Right forelimb (tissue), 1 donor: ENCODE measurements at places on chromosomes 16 and 17.

- no peak for DNase-seq
These were observed 142.3 kb upstream of the ZFHX3 start for GRCh38 chr16:73190256-73190655.

GRCh38 chr17:47878203-47879027 is 17.6 kb upstream of the SP2 start:
- DNase-seq: no peak

GRCh38 chr17:64653325-64653984 is 8.7 kb downstream of the SMURF2 start:
- DNase-seq: no peak

- no peak for DNase-seq
These were observed 80.8 kb upstream of the HSBP1 start for GRCh38 chr16:83727018-83727417.

- no peak for DNase-seq
These were observed 17.1 kb downstream of the RAI1 start for GRCh38 chr17:17698371-17698770.

DNA sequence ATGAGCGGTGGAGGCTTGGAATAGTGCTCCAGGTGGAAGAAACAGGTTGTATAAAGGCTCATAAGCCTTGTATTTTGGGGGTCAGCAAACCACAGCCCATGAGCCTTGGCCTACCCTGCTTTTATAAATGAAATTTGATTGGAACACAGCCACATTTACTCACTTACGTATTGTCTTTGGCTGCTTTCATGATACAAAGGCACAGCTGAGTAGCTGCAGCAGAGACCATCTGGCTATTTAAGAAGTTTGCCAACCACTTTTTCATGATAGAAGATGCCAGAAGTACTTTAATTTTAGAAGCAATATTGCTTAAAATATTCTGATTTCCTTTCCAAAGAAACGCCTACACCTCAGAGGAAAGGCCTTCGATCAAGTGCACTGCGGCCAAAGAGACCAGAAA is 73.8 kb downstream of the C17orf58 start:
- DNase-seq: no peak
